ENCODE measurements at places on chromosomes 4 and X. TPM values are rescaled to one million over a fixed set of nuclear protein-coding genes. Genes with fewer than 3 reads are reported as not detected.

The ADAM29 gene
- total RNA-seq = not detected

GRCh38 chr4:121597346-121597934, 99.3 kb downstream of the ANXA5 start:
- no peak for DNase-seq

The GJB1 gene
- total RNA-seq = not detected

DNA sequence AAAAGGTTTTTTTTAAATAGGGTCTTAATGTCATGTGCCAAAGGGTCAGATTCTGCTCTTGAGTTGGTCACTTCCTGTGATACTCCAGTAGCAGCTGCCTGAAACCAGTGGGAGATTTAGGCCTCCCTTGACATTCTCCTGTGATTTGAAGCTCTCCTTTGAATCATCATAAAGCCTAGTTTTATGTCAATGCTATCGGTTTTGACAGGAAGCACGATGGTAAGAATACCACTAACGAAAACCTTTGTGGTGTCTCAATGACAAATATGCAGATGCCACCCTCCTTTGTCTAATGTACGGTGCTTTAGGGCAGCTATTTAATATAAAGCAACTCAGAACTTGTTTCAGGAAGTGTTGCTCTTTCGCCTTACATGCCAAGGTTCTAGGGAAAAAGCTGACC, 44.2 kb downstream of the CCNI start:
- no peak for DNase-seq

DNA sequence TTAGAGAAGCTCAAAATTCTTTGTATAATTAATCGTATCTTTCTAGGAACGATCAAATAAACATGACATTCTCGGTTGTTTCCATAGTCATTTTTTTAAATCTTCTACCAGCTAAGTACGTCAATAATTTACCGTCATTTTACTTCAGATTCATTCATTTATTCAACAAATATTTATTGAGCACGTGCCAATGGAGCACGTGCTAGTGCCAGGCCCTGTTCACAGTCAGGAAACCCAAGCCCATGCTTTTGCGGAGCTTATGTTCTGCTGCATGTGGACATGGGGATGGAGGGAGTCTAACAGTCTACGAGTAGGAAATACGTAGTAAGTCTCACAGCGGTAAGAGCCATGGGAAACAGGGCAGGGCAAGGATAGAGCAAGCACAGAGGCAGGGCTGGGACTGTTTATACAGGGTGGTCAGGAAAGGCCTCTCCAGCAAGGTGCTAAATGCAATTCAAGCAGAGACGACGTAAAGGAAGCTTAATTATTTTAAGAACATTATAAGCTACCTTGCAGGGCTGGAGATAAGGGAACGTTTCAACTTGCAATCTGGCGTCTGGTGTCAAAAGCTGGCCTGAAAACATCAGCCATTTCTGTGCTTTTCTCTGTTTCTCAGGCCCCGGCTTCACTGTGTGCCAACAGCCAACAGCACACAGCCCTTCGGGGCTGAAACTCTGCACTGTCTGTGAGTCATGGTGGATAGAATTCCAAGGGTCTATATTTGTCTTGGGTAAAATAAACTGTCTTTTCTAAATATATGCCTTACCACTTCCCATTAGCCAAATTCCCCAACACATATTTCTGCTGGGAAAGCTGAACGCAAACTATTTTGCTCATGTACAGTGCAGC, 517.1 kb upstream of the ZFP42 start:
- no peak for DNase-seq

DNA sequence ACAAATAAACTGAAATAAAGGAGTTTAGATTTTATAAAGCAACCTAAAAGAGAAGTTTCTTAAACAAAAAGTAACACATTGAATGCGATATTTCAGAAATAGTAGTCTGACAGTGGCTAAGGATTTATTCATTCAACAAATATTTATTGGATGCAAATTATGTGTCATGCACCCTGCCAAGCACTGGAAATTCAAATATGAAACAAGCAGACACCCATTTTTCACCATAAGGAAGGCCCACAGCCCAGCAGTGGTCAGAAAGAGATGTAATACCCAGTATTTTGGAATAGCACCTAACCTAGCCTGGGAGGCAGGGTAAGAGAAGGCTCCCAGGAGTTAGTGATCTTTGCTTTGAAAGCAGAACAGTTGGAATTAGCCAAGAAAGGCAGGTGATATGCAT, 855.1 kb upstream of the TENM3 start:
- DNase-seq = no peak

- DNase-seq = no peak
Observed at GRCh38 chr4:107760281-107760947, 40.4 kb upstream of the PAPSS1 start.
